ENCODE measurements at places on chromosomes 2 and 18.
A peak's percentile ranks its signal among the peaks of the same experiment; 100 is the strongest.

GRCh38 chr2:142920571-142920970 lies 43.1 kb downstream of the KYNU start:
- DNase-seq = no peak

DNA sequence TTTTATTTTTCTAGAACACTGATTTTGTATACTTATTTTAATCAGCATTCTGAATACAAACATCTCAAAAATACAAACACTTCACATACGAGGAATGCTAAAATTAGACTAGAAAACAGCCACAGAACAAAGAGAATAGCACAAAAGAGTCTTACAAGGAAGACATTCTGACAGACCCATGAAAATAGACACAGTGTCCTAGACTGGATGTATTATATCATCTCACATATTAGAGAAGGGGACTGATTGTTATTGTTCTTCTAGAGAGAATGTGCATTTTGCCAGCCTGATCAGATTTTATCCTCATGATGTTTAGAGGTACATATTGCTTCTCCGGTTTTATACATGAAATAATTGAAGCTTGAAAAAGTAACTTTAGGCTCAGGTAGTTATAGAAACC lies 357.9 kb downstream of the DPP10 start:
- no peak for DNase-seq

GRCh38 chr2:181380581-181380980 lies 76.6 kb upstream of the ITGA4 start:
- no peak for DNase-seq

GRCh38 chr2:211982162-211982561 lies 556.4 kb downstream of the ERBB4 start:
- DNase-seq = no peak

DNA sequence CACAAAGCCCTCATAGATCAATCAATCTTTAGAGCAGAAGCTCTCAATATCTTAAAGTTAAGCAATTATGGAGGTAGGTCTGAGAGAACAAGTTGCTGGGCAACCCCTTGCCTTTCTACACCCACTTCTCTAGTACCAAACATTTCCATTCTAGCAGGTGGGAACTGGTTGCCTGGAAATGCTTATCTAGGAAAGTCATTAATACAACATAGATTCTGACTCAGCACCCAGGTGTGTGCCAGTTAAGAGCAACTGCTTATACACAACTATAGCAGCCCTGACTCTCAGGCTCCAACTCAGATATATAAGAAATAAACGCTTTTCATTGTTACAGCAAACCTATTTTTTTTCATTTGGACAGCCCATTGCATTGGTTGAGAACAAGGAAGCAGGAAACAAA lies 237.7 kb downstream of the IRS1 start:
- no peak for DNase-seq

GRCh38 chr2:27773959-27774358 lies 2.4 kb downstream of the MRPL33 start:
- DNase-seq = no peak

- peak; percentile 51 for DNase-seq
These were observed 82.1 kb downstream of the BIN1 start for GRCh38 chr2:127024769-127025358.

DNA sequence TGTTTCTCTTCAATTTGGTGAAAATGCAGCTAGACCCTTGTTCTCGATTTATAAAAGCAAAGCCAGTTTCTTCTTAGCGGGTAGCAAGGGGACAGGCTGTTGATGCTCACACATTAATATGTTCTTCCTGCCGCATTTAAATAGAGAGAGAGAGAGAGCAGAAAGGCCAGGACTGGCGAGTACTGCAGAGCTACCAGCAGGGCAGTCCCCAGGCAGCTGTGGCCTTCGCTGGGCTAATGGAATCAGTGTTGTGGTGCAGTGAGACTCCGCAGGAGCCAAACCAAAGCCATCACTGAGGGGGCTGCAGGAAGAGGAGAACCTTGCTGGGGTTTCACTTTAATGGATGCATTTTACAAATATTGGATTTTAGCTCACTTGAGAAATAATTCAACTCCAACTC lies 223.6 kb downstream of the ACTR3 start:
- no peak for DNase-seq

DNA sequence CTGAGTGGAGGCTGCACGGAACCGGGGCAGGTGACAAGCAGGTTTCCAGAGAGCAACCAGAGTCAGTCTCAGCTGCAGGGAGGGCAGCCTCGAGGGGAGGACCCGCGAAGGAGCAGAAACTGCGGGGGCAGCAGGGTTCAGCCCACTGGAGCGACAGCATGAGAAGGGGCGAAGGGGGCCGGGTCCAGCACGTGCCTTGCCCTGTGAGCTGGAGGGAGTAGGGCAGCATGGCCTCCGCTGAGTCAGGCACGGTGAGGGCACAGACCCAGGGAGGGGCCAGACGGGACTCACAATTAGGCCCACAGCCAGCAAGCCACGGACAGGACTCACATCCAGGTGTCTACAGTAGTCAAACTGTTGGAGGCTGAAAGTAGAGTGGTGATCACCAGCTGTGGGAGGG lies 22.7 kb upstream of the ATP9B start:
- DNase-seq = no peak

GRCh38 chr2:22355816-22356433 lies 1029.1 kb upstream of the KLHL29 start:
- DNase-seq = peak; percentile 16

DNA sequence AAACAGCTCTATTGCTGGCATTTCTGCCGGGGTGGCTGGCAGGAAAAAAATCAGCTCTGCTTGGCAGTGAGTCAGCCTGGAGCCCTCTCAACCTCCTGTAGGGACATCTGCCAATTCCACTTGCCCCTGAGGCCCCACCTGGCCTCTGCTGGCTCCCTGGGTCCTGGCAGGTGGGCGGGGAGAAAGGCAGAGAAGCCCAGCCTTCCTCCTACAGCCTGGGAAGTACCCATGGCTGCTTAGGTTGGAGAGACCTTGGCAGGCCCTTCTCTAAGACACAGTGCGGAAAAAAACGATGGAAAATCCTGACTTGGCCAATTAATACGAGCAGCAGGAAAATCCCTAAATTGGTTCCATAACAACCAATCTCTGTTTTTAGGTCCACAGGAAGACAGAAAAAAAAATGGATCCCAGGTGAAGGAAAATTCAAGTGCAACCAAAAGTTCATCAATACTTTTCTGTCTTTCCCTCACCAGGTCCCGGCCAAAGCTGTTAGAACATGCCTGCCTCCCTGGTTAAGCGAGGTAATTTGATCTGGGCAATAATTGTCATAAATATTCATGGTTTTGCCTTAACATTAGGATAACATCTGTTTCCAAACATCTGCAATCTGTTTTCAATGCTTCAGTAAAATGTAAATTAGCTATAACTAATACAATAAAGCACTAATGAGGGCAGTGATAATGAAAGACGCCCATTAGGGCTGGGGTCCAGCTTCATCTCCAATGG lies 245.9 kb downstream of the TFCP2L1 start:
- DNase-seq = no peak

GRCh38 chr2:96507957-96508520 lies 2.9 kb upstream of the NEURL3 start:
- peak; percentile 55 for DNase-seq

DNA sequence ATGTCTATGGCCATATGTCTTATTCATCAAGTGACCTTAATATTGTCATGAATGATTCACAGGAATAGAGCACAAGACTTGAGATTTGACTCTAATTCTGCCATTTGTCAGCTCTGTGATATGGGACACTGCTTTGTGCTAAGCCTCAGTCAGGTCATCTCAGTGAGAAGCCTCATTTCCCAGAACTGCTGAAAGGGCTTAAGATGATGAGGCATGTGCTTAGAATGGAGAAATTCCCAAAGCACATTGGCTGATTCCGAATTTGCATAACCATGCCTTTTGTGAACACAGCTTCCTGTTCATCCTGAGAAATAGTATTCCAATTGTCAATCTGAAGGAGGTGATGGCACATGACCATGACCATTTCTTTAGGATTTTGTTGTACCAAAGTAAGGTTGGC lies 218.1 kb downstream of the ALK start:
- DNase-seq = peak; percentile 27

- no peak for DNase-seq
These were observed 58.1 kb upstream of the SDC1 start for GRCh38 chr2:20282916-20283592.

- peak; percentile 5 for DNase-seq
These were observed 42.2 kb downstream of the THNSL2 start for GRCh38 chr2:88212251-88212790.

- DNase-seq = peak; percentile 82
These were observed 113.1 kb downstream of the GATA6 start for GRCh38 chr18:22282311-22283115.

- no peak for DNase-seq
These were observed 1009.2 kb upstream of the FANCL start for GRCh38 chr2:59250307-59250677.

DNA sequence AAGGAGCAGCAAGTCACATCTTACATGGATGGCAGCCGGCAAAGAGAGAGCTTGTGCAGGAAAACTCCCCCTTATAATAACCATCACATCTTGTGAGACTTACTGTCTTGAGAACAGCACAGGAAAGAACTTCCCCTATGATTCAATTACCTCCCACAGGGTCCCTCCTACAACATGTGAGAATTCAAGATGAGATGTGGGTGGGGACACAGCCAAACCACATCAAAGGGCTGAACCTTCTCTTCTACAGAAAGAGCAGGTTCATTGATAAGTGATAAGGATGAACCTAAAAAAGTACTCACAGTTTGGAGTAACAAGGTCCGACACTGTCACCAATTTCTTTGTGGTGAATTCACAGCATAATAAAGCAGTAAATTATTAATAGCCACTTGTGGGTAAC lies 422.2 kb upstream of the FSIP2 start:
- no peak for DNase-seq

- peak; percentile 54 for DNase-seq
These were observed 69.0 kb downstream of the CPO start for GRCh38 chr2:207008105-207008990.

DNA sequence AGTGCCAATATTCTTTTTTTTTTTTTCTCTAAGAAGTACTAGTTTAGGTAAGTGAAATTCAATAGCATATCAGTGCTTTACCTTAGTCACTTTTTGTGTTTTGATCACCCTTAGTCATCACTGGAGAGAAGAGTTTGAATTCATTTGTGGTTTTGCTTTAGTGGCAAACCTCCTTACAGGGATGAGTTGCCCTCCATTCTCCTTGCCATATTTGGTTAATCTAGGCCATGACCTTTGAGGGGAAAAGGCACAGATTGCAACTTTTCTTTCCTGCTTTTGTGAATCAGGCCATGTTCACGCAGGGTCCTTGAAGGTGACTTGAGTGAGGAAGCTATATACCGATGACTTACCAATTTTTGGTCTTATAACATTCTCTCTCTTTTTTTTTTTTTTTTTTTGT lies 34.4 kb downstream of the PLEKHA3 start:
- DNase-seq = peak; percentile 82

- no peak for DNase-seq
These were observed 218.1 kb upstream of the MGAT5 start for GRCh38 chr2:134035605-134036370.

- peak; percentile 86 for DNase-seq
These were observed 1484.5 kb upstream of the ZEB2 start for GRCh38 chr2:146004462-146004861.

GRCh38 chr18:24586662-24587360 lies 126.4 kb downstream of the HRH4 start:
- DNase-seq = no peak

GRCh38 chr2:203900253-203900652 lies 32.7 kb downstream of the CTLA4 start:
- DNase-seq = no peak

DNA sequence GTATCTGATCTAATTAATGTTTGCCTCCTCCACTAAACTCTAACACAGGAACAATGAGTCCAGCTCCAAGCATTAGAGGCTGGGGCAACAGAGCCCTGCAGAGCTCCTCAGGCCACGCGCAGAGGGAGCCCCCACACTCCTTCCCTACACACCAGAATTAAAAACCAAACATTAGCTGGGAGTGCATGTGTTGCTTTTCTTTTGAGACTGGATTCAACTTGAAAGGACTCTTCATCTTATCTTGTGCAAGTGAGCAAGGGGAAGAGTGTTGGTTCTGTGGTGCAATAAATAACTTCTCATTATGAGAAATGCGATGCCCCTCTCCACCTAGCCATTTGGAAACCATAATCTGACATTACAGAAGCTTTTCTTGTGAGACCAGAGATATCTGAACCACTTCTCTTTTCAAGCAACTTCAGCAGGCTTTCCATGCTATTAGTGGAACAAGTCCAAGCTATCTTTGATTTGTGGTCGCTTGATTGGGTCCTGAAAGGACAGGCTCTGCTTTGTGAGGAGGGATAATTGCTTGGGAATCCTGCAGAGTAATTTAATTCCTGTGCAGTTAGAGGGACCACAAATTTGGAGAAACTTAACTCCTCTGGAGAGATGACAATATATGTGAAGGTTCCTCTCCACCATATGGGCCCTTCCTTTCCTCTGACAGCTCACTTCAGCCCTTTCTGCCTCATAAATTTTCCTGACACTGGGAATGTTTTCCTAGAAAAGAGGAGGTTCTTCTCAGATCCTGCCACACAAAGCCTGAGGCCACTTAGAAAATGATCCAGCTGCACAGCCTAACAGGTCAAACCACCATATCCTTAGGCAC lies 112.5 kb downstream of the ATL2 start:
- DNase-seq = peak; percentile 72

GRCh38 chr2:187051350-187051749 lies 202.4 kb upstream of the ZSWIM2 start:
- no peak for DNase-seq

GRCh38 chr2:207970826-207971180 lies 54.5 kb downstream of the PLEKHM3 start:
- DNase-seq = no peak

DNA sequence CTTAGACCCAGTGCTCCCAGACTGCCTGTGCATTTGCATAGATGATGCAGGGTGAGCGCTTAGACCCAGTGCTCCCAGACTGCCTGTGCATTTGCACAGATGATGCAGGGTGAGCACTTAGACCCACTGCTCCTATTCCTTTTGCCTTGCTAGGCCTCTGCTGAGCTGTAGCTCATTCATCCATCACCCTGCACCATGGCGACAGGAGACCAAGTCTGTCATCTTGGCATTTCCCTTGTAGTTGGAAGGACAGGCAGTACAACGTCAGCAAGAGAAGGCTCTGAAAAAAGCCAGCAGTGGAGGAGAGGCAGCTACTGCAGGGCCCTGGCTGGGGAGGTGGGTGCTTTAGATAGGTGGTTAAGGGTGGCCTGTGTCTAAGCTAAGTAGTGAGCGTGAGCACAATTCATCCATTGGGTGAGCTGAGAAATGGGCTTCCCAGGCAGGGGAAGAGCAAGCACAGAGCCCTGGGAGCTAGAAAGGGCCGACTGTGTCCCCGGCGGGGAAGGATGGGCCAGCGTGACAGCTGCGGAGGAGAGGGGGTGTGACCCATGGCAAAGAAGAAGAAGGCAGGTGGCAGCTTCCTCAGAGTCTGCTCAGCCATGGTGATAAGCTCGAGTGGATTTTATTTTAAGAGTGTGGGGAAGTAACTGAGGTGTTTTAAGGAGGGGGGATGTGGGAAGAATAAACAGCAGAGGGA lies 108.8 kb downstream of the LPIN1 start:
- no peak for DNase-seq
